ENCODE measurements at places on chromosomes 16 and 17.

DNA sequence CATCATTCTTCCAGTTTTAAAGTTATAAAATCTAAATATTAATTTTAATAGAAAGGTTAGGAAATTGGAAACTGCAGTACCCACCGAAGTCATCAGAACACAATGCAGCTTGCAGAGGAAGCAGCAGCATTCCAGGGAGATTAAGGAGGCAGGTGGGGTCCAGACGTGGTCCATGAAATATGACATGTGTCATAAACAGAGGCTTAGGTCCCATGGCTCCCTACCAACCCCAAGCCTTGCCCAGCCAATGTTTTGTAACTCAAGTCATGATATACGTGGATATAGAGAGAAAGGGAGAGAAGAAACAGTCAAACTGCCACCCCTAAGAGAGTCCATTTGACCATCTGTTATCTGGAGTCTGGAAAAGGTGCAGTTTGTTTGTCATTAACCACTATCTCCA lies 670.0 kb downstream of the TOX3 start:
- no peak for DNase-seq

DNA sequence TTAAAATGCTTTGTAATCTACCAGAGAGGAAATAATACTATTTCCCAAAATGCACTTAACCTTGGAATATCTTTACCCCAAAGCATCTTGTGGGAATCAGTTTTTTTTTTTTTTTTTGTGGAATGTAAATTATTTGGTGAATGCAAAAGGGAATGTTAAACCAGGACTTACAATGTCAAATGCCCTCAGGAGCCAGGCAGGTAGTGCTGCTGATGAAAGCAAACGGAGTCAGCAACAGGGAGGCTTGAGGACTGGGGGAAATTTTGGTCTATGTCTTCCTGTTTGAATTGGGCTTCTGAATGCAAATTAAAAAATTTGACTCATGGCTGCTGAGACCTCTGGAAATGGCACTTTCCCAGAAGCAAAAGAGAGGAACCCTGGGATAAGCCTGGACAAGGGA lies 96.5 kb upstream of the NLRP1 start:
- DNase-seq: no peak

- DNase-seq: no peak
Observed at GRCh38 chr17:4733073-4733531, 1.9 kb downstream of the MED11 start.

DNA sequence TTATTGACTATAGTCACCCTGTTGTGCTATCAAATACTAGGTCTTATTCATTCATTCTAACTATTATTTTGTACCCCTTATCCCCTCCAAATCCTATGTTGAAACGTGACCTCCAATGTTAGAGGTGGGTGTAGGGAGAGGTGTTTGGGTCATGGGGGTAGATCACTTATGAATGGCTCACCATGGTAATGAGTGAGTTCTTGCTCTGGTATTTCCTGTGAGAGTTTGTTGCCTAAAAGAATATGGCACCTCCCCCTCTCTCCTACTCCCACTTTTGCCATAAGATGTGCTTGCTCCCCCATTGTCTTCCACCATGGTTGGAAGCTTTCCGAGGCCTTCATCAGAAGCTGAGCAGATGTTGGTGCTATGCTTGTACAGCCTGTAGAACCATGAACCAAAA lies 59.3 kb upstream of the BRD7 start:
- no peak for DNase-seq

DNA sequence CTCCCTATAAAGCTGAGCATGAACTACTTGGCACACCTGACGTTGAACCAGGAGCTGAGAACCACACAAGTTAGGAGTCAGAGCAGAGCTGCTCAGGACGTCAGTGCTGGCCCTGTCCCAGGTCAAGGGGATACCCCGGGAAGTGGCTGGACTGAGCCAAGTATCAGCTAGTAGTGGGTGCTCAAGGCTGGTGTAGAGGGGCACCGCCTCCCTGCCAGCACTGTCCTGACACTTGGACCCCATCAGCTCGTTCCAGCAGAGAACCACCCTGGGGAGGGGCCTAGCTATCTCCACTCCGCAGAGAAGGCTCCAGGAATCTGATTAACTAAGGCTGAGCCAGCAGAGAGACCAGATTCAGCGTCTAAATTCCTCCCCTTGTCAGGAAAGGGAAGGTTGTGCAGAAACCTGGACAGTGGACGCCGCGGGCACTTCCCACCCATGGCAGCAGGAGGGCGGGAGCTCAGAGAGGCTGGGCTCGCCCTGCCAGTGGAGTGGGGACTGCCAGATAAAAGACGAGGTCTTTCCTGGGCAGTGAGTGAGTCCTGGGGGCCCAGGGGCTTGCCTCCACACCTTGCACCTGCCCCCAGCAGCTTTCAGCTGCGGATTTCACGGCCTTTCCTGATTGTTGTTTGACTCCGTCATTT lies 21.0 kb downstream of the C16orf90 start:
- no peak for DNase-seq

- DNase-seq: no peak
Observed at GRCh38 chr16:720447-720989, 428 bp upstream of the ANTKMT start.

- DNase-seq: no peak
Observed at GRCh38 chr17:74020522-74020921, 183.0 kb upstream of the RPL38 start.

All from central memory CD8-positive, alpha-beta T cell (primary cell).